ENCODE measurements at places on chromosomes 5 and 9.
A peak's percentile ranks its signal among the peaks of the same experiment; 100 is the strongest.

GRCh38 chr5:150509992-150510391 lies 2.1 kb downstream of the NDST1 start:
- DNase-seq: no peak

DNA sequence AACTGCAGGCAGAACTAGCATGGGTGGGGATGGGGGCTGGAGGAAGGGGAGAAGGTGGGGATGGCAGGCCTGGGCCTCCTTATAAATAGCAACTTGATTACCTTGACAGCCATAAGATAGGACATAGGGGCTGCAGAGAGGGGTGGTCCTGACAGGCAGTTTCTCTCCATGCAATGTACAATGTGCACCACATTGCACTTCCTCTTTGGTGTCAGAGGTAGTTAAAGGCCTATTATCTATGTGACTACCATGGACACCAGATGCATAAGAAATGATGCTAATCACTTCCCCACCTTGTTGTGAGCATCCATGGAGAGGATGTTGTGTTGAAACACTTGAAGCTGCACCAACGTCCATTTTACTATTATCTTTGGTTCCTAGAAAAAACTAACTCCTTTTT lies 20.2 kb upstream of the SUB1 start:
- no peak for DNase-seq

- no peak for DNase-seq
Observed at GRCh38 chr5:143001764-143002351, 231.7 kb downstream of the ARHGAP26 start.

DNA sequence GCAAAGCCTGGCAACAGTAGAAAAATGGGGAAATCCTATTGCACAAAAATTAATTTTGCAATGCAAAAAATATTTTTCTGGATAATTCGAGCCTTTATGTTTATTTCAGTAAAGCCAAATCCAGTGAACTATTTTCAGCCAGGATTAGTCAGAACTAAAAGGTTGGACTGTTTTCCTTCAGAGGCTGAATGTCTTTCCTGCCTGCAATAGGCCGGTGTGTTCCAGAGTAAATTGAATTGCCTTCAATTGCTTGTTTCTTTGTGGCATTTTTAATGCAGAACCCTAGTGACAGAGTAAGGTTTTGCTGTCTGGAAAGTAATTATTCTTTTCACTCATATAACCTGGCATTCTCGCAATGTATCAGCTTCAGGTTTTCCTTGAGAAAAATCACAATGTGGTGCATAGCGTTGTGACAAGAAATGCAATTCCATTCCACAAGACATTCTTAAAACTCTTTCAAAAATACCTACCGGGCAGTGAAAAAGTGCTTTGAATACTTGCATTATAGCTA lies 183.7 kb downstream of the GLIS3 start:
- no peak for DNase-seq

- no peak for DNase-seq
Observed at GRCh38 chr9:76643399-76644117, 120.7 kb upstream of the PCA3 start.

GRCh38 chr9:124290743-124291554 lies 33.2 kb downstream of the NEK6 start:
- DNase-seq: no peak

GRCh38 chr5:2877522-2877921 lies 126.0 kb upstream of the IRX2 start:
- DNase-seq: no peak

DNA sequence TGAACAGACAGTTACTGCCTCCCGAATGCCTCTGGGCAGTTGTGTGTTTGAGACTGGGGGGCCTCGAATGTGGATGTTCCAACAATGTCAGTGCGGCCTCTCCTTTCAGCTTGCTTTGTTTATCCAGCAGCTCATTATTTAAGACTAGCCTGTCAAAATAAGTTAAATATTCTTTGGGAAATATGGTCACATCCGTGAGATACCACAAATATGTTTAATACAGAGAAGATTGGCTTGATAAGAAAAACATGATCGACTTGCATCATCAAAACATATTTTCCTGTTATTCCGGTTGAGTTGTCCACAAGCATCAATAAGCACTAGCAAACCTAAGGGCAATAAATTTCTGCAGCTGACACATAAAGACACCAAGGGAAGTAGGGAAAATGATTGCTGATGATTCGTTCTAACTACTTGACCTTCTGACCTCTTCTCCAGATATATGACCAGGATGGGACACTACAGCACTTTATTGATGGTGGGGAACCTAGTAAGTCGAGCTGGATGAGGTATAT lies 66.5 kb downstream of the PRDM6 start:
- no peak for DNase-seq

- no peak for DNase-seq
Observed at GRCh38 chr5:32057187-32058096, 116.7 kb downstream of the GOLPH3 start.

- peak; percentile 55 for DNase-seq
Observed at GRCh38 chr5:79025054-79025472, 40.0 kb upstream of the ARSB start.

GRCh38 chr9:79233542-79233941 lies 338.2 kb upstream of the TLE4 start:
- no peak for DNase-seq

DNA sequence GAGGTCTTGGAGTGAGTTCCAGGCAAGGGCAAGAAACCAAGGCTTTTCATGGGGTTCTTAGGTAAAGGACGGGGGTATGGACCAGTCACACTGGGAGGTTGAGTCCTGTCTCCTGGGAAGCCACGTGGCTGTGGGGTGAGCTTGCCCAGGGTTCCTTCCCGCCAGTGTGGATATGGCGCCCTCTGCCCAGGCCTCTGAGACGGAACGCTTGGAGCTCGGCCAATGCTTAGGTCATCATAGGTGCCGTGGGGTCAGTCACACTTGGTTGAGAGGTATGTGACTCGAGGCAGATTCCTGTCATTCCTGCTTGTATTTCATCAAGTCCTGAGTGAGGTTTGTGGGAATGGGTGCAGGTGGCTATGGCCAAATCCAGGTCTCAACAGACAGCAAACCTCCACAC lies 46.2 kb downstream of the TENT4A start:
- no peak for DNase-seq

GRCh38 chr5:42751044-42751443 lies 5.6 kb upstream of the CCDC152 start:
- no peak for DNase-seq

- no peak for DNase-seq
Observed at GRCh38 chr5:36713541-36713940, 107.1 kb downstream of the SLC1A3 start.

DNA sequence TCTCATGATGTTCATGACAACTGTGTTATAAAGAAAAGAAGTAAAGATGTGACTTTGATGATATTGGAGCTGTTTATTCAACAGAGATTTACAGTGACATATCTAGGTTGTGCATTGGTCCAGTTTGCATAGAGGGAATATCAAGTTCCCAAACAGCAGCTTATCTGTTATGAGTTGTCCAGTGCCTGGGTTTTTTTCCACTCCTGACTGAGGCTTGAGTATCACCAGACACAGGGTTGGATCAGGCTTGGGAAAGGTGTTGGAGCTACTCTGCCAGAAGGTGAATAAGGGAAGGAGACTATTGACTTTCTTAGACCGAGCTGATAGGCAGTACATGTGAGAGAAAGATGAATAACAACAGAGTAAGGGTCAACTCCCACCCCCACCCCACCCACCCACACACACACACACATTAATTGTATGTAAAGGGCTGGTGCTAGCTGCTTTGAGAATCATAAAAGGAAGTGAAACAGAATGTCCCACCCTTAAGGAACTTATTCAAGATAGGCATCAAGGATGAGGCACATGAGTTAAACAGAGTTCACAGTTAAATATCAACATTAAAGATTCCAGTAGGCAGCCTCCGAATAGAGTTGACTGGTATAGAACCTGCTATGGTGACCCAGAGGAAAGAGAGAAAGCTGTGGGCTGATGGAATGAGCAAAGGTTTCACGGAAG lies 33.0 kb upstream of the RASGRF2 start:
- no peak for DNase-seq

DNA sequence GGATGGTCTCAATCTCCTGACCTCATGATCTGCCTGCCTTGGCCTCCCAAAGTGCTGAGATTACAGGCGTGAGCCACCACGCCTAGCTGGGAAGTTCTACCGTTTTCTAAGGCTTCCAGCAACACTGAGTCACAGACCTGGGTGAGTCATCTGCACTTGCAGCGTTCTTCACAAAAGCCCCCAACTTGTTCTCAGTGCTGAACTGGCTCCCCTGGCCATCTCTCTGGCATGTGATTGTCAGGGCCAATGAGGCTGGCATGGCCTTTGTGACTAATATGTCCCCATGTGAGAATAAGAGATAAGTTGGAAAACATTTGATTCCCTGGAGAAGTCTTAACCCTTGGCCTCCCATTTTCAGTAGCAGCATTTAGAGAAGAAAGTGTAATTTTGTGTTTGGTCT lies 124.4 kb downstream of the WDR41 start:
- no peak for DNase-seq

DNA sequence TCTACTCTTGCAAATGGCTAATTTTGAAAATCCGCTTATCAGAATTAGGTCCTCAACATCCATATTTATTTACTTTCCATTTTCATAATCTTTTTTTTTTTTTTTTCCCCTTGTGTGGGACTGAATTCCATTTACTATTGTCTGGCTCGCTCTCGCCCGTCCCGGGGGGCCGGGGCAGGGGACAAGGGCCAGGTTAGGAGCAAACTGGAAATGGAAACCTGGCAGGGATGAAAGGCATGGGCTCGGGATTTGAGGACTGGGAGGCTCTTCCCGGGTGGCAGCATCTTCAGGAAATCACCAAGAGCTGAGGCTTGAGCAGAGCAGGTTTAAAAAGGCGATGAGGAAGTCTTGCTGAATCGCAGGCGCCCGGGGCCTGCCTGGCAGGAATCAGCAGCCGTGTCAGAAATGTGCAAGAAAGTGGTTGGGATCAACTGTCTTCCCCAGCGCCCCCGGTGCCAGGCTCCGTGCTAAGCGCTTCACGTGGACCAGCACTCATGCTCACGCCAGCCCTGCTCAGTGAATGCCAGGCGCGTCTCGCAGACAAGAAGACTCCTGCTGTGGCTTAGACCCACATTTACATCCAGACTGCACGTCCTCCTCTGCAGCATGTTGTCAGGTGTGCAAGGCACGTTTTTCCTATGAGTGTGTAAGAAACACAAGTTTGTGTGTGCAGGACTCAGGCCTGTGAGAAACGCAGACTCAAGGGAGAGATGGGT lies 66.3 kb upstream of the UNC5A start:
- no peak for DNase-seq

GRCh38 chr9:100437860-100438805 lies 11.2 kb downstream of the MSANTD3 start:
- DNase-seq: peak; percentile 39

DNA sequence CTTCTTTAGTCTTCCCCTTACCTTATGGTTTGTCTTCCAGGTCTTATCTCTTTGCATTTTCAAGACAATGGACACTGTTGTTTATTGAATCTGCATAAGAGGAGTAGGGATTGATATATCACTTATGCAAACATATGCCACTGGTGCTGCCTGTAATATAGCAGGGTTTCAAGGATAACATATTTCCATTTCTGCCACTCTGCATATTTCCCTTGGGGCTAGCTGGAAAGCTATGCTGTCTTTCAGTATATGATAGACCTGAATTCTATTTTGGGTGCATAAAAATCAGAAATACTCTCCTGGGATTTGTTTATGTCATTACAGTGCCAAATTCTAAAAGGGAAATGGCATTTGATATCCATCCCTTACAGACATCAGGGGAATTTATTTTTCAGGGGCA lies 400.2 kb downstream of the TLR4 start:
- DNase-seq: no peak

DNA sequence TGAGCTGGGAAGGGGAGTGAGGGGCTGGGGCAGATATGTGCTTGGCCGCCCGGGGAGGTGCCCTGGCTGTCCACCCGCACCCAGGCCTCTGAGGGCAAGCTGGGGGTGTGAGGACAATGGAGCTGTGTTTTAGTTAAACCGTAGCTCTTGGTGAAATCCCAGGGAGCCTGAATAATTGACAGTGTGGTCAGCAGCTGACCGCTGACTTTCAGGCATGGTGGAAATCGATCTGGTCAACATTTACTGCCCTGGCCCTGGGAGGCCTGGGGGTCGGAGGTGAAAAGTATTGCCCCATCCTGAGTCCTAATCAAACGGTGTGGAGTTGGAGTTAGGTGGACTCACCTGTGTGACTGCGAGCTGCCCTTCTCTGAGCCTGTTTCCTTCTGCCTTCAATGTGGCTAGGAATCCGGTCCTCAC lies 31.2 kb upstream of the CRB2 start:
- DNase-seq: no peak

GRCh38 chr5:139133282-139133681 lies 64.9 kb downstream of the SIL1 start:
- DNase-seq: no peak

GRCh38 chr5:173180331-173180730 lies 36.0 kb downstream of the BNIP1 start:
- no peak for DNase-seq

GRCh38 chr9:127199001-127199791 lies 65.4 kb upstream of the GARNL3 start:
- peak; percentile 76 for DNase-seq

GRCh38 chr5:157745041-157745456 lies 1.5 kb downstream of the LSM11 start:
- no peak for DNase-seq

GRCh38 chr5:92372766-92373165 lies 989.6 kb upstream of the ARRDC3 start:
- DNase-seq: no peak

DNA sequence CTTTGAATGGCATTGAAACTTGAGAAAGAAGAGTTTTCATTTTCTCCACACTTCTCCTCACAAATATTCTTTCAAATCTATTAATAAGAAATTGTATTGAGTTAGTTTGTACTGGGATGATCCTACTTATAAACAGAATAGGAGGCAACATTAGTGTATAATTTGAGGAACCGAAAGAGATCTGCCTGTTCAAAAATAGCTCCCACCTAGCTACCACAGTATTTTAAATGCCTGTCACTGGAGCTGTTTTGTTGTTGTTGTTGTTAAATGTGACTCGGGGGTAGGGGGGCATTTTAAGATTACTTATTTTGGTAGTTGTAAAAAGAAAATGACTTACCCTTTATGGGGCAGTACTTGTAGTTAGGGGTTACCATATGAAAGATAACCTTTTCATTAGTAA lies 20.1 kb upstream of the HAPLN1 start:
- no peak for DNase-seq

- no peak for DNase-seq
Observed at GRCh38 chr5:1052076-1052475, 43.5 kb downstream of the NKD2 start.

GRCh38 chr9:7320139-7320538 lies 479.4 kb downstream of the DMAC1 start:
- DNase-seq: no peak

GRCh38 chr5:55933377-55934114 lies 61.2 kb downstream of the IL6ST start:
- DNase-seq: no peak

DNA sequence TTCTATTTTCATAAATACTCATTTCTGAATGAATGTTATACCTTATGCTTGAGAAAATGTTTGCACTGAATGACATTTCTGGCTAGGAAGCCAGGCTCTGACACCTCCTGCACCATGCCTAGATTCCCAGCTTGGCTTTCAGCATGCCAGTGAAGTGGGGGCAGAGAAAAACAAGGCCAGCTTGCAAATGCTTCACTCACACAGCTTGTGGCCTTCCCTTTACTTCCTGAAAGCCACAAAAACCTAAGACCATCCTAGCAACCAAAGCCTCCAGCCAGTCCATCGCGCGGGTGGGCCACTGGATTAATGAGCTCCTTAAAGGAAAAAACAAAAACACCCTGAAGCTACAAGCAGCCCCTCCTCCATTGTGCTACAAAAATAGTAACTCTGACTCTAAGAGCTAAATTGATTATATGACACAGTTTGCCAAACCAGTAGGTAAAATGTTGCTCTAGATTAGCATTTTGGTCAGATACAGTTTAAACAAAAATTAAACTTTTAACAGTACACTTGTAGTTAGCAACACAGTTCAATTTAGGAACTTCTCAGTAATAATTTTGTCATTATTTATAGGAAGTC lies 159.9 kb downstream of the TSSK1B start:
- no peak for DNase-seq

All from breast epithelium (tissue), 4 donors.